ENCODE measurements at places on chromosomes 11 and 22.

- no peak for DNase-seq
These were observed 16.9 kb downstream of the GAB2 start for GRCh38 chr11:78400702-78401101.

- DNase-seq: no peak
These were observed 46.1 kb upstream of the SCUBE2 start for GRCh38 chr11:9137293-9138132.

DNA sequence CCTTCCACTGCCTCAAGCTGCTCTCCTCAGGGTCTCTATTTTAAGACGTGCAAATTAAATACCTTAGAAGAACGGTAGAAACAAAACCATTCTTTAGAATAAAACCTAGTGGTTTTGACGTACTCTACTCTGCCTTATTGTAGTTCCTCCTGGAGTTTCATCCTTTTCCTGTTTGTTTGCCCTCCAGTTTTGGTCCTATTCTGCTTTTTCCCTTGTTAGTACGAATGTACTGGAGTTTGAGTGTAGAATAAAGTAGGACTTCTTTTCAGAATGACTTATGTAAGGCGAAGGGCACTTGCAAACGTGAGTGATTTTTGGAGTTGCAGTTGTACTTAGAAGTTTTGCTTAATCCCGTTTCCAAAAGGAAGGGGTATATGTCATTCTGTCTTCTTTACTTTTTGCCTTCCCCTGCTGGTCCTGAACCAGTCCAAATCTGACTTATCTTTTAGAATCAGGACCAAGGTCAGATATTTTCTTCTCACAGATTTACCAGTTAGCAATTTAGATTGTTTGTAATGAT is 1.4 kb downstream of the SIK2 start:
- no peak for DNase-seq

DNA sequence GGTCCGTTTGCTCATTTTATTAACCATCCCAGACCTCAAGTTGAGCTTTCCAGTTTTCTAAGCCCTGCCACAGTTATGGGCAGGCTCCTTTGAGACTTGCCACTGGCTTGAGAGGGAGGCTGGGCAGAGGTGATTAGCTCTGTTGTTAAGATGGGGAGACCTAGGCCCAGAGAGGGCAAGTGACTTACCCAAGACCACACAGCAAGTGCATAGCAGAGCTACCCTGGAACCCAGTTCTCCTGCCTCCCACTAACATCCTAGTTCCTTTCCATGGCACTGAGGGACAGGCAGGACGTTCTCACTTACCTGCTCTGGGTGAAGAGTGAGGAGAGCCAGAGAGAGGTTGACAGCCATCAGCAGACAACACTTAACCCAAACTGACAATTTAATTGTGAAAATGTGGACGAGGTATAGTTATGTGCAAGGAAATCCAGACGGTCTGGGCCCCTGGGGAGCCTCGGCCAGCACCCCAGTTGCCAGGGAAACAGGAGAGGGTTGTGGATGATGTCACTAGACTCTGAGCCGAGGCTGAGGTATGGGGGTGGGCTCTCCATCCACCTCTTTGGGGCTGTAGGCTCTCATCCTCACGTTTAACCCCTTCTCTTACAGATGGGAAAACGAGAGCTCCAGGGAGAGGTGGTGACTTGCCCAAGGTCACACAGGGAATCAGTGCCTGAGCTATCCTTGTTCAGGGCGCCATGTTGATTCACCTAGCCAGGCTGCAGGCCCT is 12.3 kb upstream of the WNT11 start:
- DNase-seq: no peak

- no peak for DNase-seq
These were observed 190.2 kb upstream of the ZBED5 start for GRCh38 chr11:11047851-11048610.

DNA sequence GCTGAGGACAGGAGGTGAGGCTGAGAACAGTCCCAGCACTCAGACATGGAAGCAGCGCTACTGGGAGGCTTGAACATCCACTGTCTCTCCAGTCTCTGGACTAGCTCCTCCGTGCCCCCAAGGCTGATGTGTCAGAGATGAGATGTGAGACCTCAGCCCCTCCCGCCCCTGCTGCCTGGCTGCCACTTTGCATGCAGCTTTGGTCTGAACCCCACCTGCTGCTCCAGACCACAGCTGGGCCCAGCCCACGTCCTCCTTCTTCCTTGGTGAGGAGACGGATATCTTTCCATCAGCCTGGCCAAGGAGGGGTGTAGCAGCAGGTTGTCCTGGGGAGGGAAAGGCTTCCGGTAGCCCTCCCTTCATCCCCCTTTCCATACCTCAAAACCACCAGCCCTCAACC is 148.0 kb upstream of the B3GAT1 start:
- no peak for DNase-seq

GRCh38 chr22:29336751-29337490 is 21.4 kb upstream of the RASL10A start:
- no peak for DNase-seq

DNA sequence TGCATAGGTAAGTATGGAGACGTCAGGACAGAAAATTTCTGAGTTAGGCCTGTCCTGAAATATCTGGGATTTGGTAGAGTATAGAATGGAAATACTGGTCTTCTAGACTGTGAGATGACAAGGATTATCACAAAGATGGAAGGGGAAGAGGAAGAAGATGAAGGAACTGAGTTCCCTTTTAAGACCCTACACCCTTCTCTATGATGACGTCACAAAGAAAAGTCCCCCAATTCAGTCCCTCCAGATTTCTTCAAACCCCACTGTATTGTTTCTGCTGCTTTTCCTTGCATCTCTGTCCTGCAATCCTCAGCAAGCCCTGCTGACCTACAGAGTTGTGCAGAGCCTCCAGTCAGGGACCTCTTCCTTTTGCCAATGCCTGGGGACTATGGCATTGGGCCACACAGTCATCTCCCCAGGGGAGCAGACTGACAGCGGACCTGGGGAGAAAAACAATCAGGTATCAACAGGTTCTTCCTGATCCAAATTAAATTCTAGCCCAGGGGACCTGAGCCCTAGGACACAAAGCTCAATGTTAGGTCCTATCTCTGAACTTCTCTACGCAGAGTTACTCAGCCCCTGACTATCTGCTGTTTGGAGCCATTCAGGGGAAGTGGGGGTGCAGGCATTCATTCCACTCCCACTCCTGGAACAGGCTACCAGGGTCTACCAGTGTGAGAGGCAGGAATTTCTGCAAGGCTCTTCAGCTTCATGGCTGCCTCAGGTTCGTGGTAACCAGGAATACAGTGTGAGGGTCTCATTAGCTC is 49.2 kb upstream of the POU2AF1 start:
- DNase-seq: no peak

DNA sequence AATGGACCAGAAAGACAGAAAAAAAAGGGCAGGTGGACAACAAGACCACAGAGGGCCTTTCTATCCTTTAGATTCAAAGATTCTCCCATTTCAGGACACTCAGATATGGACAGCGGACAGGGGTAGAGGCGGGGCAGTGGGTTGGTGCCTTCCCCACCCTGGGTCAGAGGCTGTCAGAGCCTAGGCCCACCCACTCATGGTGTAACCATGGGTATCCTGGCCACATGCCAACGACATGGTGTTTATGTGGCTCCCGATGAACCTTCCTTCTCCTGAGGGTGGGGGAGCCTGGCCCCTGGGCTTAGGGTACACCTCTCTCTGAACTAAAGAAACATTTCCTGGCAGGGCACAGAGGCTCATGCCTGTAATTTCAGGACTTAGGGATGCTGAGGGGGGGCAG is 14.3 kb upstream of the P2RY2 start:
- no peak for DNase-seq

- no peak for DNase-seq
These were observed 6.2 kb downstream of the PANX1 start for GRCh38 chr11:94134651-94135512.

GRCh38 chr11:64360448-64360921 is 1.5 kb downstream of the RPS6KA4 start:
- no peak for DNase-seq

- no peak for DNase-seq
These were observed 28.7 kb downstream of the ZNRF3 start for GRCh38 chr22:28911777-28912669.

GRCh38 chr22:35457729-35458546 is 58.0 kb downstream of the MCM5 start:
- DNase-seq: no peak
